ENCODE measurements at places on chromosomes 2 and 18.

GRCh38 chr2:201977651-201978050, 56.0 kb upstream of the FZD7 start:
- DNase-seq, result no peak

DNA sequence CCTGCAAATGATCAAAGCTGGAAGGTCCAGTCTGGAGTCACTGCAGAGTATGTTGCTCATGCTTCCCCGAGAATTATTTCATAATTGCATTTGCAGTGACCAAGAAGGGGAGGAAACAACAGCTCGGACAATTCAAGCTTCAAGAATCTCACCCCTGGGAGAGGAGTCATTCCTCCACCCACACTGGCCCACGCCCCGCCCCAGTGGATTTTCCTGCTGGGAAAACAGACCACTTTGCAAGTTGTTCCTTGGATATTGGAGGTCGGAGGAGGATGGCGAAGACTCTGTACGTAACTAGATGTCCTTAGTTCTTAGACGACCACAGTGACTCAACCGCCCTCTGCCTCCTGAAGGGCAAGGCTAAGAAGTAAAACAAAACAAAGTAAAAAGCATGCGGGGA, 159.4 kb downstream of the TPO start:
- DNase-seq, result no peak

DNA sequence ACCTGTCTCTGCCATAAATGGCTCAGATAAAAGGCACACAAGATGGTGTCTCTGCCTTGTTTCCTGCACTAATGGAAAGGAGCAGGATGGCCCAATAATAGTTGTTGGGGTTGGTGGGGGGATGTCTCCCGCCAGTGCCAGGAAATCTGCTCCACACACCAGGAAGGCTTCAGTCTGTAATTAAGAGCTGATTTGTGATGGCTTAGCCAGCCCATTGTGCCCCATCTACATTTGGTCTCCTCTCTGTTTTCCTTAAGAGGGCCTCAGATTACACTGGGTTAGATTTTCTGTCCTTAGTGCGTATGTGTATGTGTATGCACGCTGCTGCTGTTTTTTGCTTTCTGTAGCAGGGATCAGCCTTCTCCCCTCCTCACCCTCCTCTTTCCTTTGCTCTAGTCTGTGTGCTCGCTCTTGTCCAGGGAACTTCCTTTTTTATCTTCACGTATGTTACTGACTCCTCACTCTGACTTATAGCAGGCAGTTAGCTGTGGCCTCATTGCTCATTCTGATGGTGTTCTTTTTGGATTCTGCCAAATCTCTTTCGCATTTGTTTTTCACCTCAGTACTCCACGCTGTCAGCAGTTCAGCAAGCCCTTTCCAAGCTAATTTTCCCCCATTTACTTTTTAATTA, 33.4 kb upstream of the MGAT5 start:
- DNase-seq, result no peak

DNA sequence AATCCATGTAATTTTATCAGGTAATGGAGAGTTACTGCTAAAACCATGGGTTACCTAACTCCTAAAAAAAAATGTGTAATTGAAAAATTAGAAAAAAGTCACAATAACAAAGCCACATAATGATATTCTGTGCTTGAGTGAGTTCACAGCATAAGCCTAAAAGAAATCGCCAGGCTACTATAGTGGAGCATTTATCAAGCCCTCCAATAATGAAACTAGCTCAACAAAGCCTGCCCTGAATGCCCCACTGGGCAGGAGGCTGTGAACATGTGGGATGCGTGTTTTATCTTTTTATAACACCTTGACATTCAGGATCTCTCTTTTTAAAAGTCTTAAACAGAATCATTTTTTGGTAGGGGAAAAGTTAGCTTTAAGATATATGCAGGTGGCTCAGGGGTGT, 86.3 kb downstream of the KCTD18 start:
- DNase-seq, result no peak

- no peak for DNase-seq
Observed at GRCh38 chr2:2410987-2411386, 79.9 kb upstream of the MYT1L start.

- DNase-seq, result no peak
Observed at GRCh38 chr2:28350196-28350595, 42.5 kb upstream of the FOSL2 start.

DNA sequence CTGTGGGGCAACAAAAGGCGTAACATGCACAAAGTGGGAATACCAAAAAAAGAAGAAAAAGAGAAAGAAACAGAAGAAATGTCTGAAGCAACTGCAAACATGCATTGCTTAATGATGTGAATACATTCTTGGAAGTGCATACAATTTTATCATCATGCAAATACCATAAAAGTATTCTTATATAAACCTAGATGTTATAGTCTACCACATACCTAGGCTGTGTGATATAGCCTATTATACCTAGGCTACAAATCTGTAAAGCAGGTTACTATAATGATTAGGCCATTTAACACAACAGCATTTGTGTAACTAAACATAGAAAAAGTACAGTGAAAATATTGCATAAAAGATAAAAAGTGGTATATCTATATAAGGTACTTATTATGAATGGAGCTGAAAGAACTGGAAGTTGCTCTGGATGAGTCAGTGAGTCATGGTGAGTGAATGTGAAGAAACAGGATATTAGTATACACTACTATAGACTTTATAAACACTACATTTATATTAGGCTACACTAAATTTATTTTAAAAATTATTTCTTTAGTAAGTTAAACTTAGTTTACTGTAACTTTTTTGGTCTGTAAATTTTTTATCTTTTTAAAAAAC, 319.4 kb upstream of the KCNH7 start:
- DNase-seq, result no peak

GRCh38 chr18:40197711-40198110, 1757.3 kb upstream of the PIK3C3 start:
- DNase-seq, result no peak

DNA sequence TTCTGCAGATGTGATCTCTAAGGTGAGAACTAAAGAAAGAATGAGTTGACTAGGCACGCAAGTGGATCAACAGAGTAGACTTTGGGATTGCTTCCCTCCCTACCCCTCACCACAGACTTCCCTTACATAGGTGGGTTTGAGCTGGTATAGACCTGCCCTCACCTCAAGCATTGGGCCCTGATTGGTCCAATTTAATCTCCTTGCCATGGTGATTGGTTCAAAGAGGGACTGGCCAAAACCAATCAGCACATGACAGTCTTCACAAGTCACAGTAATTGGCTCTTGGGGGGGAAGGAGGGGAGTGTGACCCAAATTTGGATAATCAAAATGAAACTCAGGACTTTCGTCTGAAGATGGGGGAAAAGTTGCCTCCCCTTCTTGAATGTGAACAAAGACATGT, 36.6 kb upstream of the LNPK start:
- DNase-seq, result no peak

GRCh38 chr2:61763605-61764034, 90.2 kb downstream of the FAM161A start:
- DNase-seq, result no peak

GRCh38 chr2:186382932-186383331, 103.1 kb upstream of the ZC3H15 start:
- no peak for DNase-seq

DNA sequence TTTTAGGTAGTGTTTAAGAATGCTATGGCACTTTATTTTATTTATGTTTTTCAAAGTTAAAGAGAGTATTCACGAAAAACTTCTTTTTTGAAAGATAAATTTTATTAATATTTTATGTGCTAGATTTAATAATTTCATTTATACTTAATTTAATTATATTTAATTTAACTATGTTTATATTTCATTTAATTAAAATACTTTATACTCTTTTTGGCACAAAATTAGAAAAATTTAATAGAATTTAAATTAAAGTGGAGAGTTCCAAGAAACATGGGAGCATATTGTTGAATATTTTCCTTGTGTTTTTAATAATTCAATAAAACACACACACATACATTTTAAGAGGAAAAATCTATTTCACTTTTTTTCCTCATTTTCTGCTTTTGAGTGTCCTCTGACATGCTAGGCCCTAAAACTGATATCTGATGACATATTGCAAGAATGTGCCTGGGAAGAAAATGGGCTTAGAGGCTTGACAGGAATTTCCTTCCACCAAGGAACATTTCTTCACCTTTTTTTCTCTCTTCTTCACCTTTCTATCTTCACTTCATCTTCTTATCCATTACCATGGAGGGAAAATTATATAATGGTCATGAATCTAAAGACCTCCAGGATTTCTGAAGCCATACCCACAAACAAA, 15.4 kb downstream of the ARHGAP28 start:
- DNase-seq, result no peak

DNA sequence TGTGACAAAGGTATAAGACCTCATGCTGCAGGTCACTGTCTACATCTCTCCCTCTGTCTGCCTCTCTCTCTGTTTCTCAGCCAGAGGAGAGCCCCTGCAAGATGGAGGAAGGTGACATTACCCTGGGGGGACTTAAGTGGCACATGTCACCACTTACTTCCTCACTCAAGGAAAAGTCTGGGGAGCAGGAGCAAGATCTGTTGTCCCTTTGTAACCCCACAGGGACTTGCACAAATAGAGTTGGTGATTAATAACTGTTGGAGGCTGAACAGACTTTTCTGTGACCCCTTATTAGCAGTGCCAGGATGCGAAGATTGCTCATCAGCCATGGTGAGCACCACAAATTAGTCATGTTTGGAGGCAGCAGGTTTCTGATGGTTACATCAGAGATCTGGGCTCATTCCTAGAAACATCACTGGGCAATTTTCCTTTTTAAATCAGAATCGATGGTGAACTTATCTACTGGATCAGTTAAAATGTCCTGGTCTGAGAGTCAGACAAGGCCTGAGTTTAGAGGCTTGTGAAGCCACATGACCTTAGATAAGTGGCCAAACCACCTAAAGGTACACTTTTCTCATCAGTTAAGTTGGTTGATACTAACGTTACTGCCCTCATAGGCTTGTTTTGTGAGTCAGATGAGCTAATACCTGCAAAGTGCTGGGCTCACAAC, 81.2 kb upstream of the LTBP1 start:
- DNase-seq, result no peak

GRCh38 chr2:47243596-47244323, 88.7 kb upstream of the STPG4 start:
- no peak for DNase-seq

- no peak for DNase-seq
Observed at GRCh38 chr2:146807568-146808168, 1037.2 kb upstream of the ACVR2A start.

- no peak for DNase-seq
Observed at GRCh38 chr2:100793982-100794381, 26.0 kb upstream of the NPAS2 start.

DNA sequence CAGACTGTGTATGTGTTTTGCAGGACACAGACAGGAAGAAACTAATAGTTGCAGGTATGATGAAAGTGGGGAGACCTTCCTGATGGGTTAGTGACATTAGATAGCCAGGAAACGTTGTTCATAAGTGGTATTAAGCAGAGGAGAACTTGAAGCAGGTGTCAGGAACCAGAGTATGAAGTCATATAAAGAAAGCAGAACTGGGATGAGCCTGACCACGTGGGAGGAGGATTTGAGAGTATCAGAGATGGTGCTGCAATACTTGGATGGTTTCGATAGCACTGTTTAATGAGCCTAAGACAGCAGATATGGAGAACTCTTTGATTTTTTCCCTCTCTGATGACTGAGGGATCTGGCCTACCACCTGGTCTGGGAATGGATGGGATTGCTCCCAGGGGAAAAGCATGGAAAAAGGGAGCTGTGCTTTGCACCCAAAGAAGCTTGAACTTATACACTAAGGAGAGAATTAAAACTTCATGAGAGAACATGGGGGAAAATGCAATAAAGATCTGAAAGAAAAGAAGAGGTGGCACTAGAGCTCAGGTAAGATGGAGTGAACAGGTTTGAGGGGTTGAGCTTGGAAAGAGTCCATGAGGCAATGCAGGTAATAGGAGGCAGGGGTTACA, 226.0 kb upstream of the LRRTM1 start:
- no peak for DNase-seq

GRCh38 chr2:23375448-23375847, 9.5 kb upstream of the KLHL29 start:
- no peak for DNase-seq

DNA sequence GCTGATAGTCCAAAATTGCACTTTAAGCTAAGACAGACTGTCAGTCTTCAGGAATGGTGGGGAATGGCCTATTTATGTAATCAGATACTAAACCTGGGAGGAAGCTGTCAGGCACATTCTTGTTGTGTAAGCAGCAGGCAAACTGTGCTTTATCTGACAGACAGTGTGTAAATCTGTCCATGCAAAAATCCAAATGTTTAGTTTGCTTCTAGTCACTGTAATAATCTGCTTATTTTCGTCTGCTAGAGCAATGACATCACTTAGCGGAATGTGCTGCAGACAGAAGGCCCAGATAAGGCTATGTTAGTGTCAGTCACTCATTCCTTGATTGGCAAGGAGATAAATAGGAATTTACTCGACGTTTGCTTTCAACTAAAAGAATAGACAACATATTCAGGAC, 263.5 kb downstream of the ZNF407 start:
- no peak for DNase-seq

DNA sequence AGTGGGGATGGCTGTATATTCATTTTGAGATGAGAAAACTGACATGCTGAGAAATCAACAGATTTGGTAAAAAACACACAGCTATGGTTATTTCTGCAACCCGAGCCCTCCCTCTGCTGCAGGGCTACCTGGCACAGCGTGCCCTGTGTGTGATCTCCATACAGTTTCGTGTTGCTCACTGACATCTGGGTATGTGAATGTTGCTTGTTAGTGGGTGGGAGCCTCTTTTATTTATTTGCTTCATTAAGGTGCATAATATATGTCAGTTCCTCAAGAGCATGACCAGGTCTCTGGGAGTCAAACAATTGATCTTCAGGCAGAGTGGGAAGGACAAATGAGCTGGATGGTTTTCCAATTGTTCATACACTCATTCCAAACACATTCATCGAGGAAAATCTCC, 139.1 kb upstream of the FHL2 start:
- no peak for DNase-seq

- DNase-seq, result no peak
Observed at GRCh38 chr2:45575881-45576280, 35.2 kb downstream of the SRBD1 start.

DNA sequence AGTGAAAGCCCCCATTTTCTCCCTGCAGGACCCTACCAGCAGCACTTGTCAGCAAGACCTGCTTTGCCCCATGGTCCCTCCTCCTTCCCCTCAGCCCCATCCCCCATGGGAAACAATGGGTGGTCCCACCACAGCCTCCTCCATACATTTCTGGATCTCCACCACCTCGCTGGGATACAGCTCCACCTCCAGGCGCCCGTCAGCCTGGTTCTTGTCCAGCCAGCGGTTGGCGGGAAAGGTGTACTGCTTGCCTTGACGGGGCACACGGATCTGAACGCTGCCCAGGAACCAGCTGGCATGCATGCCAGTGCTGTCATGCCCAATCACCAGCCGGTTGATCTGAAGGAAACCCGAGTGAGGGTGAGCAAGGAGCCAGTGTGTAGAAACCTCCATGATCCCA, 90.9 kb downstream of the LOXHD1 start:
- DNase-seq, result no peak

- no peak for DNase-seq
Observed at GRCh38 chr18:25726298-25726697, 364.1 kb downstream of the SS18 start.

All from cortex of kidney (tissue), 1 donor.